ENCODE measurements at places on chromosomes 2 and 18. TPM values are rescaled to one million over a fixed set of nuclear protein-coding genes. Genes with fewer than 3 reads are reported as not detected.

DNA sequence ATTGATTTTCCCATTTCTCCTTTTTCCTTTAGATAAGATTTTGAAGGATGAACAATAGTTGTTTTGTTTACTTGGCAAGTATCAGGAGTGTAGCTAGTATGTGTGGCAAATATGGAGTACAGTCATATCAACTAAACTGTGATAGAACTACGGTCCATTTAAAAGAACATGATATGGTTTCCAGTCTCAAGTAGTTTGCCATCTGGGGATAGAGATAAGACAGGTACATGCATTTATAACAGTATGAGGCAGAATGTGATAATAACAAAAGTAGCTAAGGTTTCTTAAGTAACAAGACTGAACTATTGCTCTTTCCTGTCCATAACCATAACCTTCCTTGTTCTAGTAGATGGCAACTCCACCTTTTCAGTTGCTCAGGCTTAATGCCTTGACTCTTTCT, 75.6 kb upstream of the TACR1 start:
- peaks cover 31% of the 10 kb centered on the region for H3K4me1 ChIP-seq
- H3K36me3 ChIP-seq: no peaks in the 10 kb centered on the region
- H3K27me3 ChIP-seq: no peaks in the 10 kb centered on the region
- H3K27ac ChIP-seq: no peak overlapping the region
- no peak overlapping the region for H3K4me3 ChIP-seq
- DNase-seq: no peak

DNA sequence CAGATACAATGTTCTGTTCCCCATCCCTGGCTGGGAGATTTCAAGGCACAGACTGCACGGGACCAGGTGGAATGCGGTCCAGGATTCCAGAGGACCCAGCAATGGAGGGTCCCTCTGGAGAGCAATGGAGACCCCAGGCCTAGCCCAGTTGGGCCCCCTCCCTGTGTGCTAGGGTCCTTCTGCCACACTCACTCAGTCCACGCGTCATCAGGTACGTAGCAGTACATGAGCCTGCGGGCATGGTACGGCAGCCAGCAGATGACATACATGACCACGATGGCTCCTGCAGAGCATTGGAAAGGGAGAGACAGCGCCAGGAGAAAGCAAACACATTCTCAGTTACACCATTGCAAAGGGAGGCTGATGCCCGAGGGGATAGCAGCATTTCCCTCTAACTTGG, 10.1 kb downstream of the NTSR2 start:
- no peak overlapping the region for H3K4me3 ChIP-seq
- H3K27ac ChIP-seq: no peak overlapping the region
- DNase-seq: no peak
- H3K36me3 ChIP-seq: no peaks in the 10 kb centered on the region
- H3K4me1 ChIP-seq: no peaks in the 10 kb centered on the region

The ITGB6 gene
- not detected for total RNA-seq

GRCh38 chr18:3970929-3971328, 484.2 kb downstream of the DLGAP1 start:
- no peak overlapping the region for H3K4me3 ChIP-seq
- no peak overlapping the region for H3K27ac ChIP-seq
- no peaks in the 10 kb centered on the region for H3K27me3 ChIP-seq
- H3K4me1 ChIP-seq: peaks cover 57% of the 10 kb centered on the region
- H3K36me3 ChIP-seq: no peaks in the 10 kb centered on the region

GRCh38 chr2:177753682-177754491, 318.7 kb downstream of the PDE11A start:
- no peak overlapping the region for H3K27ac ChIP-seq
- H3K27me3 ChIP-seq: peaks cover 4% of the 10 kb centered on the region
- H3K4me3 ChIP-seq: no peak overlapping the region
- H3K36me3 ChIP-seq: no peaks in the 10 kb centered on the region

DNA sequence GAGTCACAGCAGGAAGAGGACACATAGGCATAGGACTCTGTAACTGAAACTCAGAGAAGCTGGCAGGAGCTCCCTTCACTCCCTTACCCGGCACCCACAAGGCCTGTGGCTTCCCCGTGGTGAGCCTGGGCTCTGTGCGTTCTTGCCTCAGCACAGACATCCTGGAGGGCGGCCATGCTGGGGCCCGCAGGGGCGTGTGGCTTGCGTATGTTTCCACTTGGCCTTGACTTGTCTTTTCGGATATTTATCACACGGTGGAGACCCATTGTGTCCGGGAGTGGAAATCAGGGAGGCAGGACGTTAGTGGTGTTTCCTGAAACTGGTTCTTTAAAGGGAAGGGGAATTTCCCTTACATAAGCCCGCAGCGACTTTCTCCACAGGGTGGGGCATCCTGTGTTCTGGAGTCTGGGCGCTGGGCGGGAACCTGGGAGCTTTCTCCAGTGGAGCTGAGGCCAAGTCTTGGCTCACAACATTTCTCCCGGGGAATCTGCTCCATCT, 49.9 kb upstream of the EML6 start:
- H3K4me3 ChIP-seq: no peak overlapping the region
- no peak for DNase-seq
- no peaks in the 10 kb centered on the region for H3K27me3 ChIP-seq
- no peaks in the 10 kb centered on the region for H3K4me1 ChIP-seq
- H3K27ac ChIP-seq: no peak overlapping the region
- H3K36me3 ChIP-seq: no peaks in the 10 kb centered on the region

DNA sequence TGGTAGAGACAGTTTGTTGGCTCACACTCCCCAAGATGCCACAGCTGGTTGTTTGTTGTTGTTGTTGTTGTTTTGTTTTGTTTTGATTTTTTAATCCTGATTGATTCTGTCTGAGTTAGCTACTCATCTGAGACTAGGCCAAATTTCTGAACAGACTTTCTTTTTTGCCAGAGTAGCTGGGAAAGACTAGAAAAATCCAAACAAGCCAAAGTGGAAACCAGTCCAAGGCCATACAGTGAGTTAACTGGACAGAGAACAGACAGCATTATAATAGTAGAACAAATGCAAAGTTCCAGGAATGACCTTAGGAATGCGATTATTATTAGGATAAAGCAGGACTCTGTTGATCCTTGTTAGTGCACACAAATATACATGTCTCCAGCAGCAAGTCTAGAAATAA, 43.8 kb upstream of the CYP26B1 start:
- H3K36me3 ChIP-seq: no peaks in the 10 kb centered on the region
- DNase-seq: no peak
- no peaks in the 10 kb centered on the region for H3K27me3 ChIP-seq
- no peaks in the 10 kb centered on the region for H3K4me1 ChIP-seq
- H3K4me3 ChIP-seq: no peak overlapping the region
- no peak overlapping the region for H3K27ac ChIP-seq

- H3K27me3 ChIP-seq: no peaks in the 10 kb centered on the region
- no peaks in the 10 kb centered on the region for H3K36me3 ChIP-seq
- peak overlapping the region; percentile 72 for H3K27ac ChIP-seq
Observed at GRCh38 chr2:234366891-234367290, 130.0 kb downstream of the ARL4C start.

The TRMT61B gene
- 23.9 TPM for total RNA-seq

The BMP10 gene
- not detected for total RNA-seq

DNA sequence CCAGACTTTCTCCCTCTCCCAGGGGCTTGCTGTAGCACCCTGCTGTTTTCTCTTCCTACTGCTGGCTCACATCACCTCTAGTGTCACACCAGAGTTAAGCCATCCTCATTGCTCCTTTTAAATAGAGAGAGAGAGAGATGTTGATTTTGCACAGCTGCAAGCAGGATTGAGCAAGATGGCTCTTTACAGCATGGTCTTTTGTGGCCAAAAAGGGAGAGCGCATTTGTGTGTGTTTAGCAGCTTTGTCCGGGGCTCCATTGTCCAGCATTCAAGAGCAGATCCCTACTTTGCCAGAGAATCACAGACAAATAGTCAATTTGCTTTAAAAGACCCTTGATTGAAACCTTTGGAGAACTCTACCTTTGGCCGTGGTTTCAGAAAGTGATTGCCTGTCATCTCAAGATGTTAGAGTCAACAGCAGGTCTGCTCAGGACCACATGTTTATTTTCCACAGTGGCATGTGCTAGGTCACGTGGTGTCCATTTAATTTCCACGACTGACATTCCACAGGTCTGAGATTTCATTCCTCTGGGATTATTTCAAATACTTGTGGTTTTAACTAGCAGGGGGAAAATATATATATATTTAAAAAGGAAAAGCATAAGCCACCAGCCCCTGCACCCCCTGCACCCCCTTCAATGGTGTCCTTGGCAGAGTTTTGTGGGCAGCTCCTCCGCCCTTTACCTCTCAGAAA, 359.9 kb upstream of the SLC14A2 start:
- no peaks in the 10 kb centered on the region for H3K36me3 ChIP-seq
- no peak overlapping the region for H3K4me3 ChIP-seq
- peak overlapping the region; percentile 32 for H3K27ac ChIP-seq
- peaks cover 7% of the 10 kb centered on the region for H3K4me1 ChIP-seq
- no peaks in the 10 kb centered on the region for H3K27me3 ChIP-seq

GRCh38 chr2:128309280-128310093, 9.2 kb downstream of the HS6ST1 start:
- H3K27ac ChIP-seq: no peak overlapping the region
- H3K4me3 ChIP-seq: no peak overlapping the region
- peaks cover 48% of the 10 kb centered on the region for H3K4me1 ChIP-seq
- no peaks in the 10 kb centered on the region for H3K36me3 ChIP-seq

DNA sequence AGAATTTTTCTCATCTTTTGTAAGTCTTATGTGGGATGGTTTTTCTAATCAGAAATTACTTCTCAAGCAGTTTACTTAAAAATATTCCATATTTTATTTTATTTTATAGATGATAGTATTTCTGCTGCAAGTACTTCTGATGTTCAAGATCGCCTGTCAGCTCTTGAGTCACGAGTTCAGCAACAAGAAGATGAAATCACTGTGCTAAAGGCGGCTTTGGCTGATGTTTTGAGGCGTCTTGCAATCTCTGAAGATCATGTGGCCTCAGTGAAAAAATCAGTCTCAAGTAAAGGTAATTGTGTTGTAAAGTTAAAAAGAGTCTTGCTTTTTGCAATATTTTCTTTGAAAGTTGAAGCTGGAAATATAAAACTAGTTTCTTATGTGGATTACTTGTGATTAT, 76.2 kb downstream of the EML4 start:
- H3K4me1 ChIP-seq: peaks cover 17% of the 10 kb centered on the region
- H3K4me3 ChIP-seq: no peak overlapping the region
- peaks cover 6% of the 10 kb centered on the region for H3K36me3 ChIP-seq

The DNAJC5G gene
- total RNA-seq: not detected

DNA sequence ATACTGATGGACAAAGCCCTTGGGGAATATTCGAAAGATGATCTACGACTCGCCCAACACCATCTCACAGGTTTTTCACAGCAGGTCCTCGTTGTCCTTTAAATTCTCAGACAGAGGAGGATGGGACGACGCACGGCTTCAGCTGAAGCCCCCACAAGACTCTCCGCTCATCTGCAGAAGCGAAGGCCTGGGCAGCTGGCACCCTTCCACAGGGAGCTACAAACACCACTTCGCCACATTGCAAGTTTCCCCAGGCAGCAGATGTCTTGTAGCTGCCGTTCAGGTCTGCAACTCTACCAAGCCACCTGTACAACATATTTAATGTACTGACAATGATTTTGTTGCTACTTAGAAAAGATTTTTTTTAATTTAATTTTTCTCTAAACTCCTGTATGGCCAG, 642.9 kb downstream of the ZEB2 start:
- no peak for DNase-seq
- H3K4me3 ChIP-seq: no peak overlapping the region
- peaks cover 24% of the 10 kb centered on the region for H3K4me1 ChIP-seq
- H3K36me3 ChIP-seq: peaks cover 3% of the 10 kb centered on the region
- H3K27ac ChIP-seq: no peak overlapping the region
